ENCODE measurements at places on chromosomes 16 and 17.

GRCh38 chr16:67202956-67203493, 4.1 kb downstream of the ELMO3 start:
- no peak for DNase-seq

GRCh38 chr16:1614456-1615102, 2.4 kb downstream of the CRAMP1 start:
- DNase-seq, result peak; percentile 48

- DNase-seq, result no peak
These were observed 46.1 kb upstream of the MSI2 start for GRCh38 chr17:57210224-57210553.

DNA sequence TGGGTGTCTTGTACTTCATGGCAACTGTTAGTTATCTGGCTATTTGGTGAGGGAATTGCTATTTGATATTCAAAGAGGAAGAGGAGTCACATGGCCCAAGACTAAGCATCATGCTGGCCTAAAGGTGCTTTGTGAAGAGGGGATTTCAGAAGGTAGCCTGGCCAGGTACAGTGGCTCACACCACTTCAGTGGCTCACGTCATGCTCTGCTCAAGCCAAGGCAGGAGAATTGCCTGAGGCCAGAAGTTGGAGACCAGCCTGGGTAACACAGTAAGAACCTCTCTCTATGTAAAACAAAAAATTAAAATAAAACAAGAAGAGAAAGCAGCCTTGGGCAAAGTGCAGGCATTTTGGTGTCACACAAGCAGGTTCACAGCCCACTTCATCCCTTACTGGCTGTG, 6.4 kb upstream of the MT1B start:
- DNase-seq, result no peak

DNA sequence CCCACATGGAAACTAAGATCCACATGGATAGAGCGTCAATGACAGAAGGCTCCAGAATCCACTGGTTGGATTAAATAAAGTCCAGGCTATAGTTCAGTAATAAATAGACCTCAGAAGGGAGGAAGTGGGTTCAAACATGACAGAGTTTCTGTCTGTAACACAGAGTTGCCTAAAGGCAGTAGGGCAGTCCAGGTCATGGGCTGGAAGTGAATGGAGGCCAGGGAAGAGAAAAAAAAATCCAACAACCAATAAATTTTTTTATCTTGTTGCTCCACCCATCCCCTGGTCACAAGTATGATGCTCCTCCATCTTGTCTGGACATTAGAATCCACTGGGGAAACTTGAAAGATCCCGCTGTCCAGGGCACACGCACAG, 92.4 kb downstream of the RGS9 start:
- DNase-seq, result no peak

DNA sequence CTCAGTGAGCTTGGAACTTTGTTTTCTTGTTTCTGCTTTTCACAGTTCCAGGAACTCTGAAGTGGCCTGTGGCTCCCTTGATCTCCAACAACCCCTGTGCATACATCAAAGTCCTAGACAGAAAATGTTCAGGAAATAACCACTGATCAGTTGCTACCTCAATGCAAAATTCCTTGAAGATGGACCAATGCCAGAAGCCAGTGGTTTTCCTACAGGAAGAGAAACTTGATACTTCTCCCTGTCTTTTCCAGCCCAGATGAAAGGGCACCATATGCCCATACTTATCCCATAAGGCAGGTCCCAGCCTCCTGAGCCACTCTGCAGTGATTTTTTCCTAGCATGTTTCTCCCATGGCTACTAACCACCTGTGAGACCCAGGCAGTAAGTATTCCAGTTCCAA, 12.3 kb upstream of the CDRT4 start:
- DNase-seq, result no peak

GRCh38 chr16:67000384-67001351, 12.3 kb downstream of the CES4A start:
- DNase-seq, result peak; percentile 75
